ENCODE measurements at places on chromosomes 6 and 20.

DNA sequence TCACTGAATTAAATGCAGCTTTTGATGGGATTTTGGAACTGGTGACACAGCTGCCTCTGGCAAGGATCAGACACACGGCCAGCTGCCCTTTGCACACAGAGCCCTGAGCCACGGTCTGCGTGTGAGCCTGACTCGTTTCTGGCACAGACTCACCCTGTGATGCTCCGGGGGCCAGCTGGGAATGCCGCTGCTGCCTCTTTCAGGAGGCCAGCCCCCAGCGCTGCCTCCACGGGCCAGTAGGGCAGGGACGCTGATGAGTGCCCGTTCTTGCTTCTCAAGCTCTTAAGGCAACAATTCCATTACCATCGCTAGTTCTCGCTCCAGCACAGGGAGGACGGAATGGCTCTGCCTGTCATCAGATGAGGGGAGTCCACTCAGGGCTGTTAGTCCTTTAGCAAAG is 61.6 kb downstream of the IRF4 start:
- no peak for DNase-seq

DNA sequence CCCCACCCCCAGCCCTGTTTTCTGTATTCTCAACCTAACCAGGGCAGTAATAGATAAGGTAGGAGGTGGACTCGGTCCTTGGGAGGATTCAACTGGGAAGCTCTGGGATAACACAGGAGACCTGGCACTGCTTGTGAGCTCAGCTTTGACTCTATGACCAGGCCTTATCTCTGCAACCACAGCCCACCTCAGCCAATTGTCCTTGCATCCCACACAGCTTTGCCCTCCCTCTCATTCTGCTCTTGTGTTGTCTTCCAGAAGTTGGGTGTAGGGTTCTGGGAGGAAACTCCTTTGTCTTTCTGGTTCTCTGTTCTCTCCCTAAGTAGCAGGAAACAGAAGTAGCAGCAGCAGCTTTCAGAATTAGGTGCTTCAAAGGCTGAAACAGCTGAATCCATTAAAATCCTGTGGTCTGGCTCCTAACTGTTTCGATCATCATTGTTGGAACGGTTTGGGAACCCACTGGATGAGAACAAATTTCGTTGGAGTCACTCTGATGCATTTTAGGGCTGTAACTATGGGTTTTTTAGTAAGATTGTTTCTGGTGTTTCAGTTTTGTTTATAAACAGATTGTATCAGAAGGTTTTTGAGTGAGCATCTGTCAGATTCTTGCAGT is 32.4 kb upstream of the SNX9 start:
- DNase-seq: no peak

- no peak for DNase-seq
Observed at GRCh38 chr6:116876635-116877611, at the start of gene RFX6. Gene RFX6, plus strand, starts transcription at chr6:116877242. Its CDS starts 34 bp downstream, at chr6:116877276.

DNA sequence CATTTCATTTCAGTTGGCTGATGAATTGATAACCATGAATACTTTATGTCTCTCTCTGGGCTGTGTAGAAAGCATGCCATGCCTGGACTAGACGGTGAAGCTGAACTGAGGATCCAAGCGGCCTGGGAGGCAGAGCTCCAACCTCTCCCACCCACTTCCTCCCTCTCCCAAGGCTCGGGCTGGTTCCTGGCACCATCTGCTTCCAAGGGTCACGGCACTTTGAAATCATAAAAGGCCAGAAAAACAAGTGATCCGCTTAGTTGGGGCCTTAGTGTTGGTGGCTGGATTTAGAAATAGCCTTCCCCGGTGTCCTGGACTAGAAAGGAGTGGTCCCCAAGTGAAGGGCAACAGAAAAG is 202.4 kb upstream of the PMEPA1 start:
- DNase-seq: no peak

- no peak for DNase-seq
Observed at GRCh38 chr6:15336900-15337560, 91.2 kb downstream of the JARID2 start.

DNA sequence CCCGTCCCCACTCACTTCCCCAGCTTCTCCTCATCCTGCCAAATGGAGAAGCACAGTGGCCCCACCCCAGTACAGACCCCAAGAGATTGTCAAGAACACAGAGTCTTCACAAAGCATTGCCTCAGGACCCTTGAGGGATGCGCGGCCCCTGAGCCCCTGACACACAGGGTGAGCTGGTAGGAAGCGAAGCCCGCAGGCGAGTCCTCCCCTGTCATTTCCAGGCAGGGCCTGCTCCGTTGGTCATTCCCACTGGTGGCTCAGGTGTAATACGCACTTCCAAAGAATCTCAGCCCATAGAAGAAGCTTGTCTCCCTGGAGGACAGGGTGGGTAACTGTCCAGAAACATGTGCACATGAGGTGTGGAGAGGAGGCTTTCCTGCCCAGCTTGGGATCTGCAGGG is 404.2 kb downstream of the THBS2 start:
- no peak for DNase-seq
